Activated gamma-delta T cell (primary cell): ENCODE measurements at places on chromosomes 16 and 17.

- DNase-seq, result no peak
Measured at GRCh38 chr17:1724869-1725641, 551 bp downstream of the WDR81 start.

- DNase-seq, result no peak
Measured at GRCh38 chr17:19610311-19610710, 38.2 kb upstream of the ALDH3A2 start.

- no peak for DNase-seq
Measured at GRCh38 chr16:11078812-11079459, 134.6 kb downstream of the CLEC16A start.

- DNase-seq, result no peak
Measured at GRCh38 chr17:76593959-76594358, 8.3 kb upstream of the ST6GALNAC2 start.

GRCh38 chr16:89815639-89816348 lies 653 bp downstream of the FANCA start:
- DNase-seq, result no peak

DNA sequence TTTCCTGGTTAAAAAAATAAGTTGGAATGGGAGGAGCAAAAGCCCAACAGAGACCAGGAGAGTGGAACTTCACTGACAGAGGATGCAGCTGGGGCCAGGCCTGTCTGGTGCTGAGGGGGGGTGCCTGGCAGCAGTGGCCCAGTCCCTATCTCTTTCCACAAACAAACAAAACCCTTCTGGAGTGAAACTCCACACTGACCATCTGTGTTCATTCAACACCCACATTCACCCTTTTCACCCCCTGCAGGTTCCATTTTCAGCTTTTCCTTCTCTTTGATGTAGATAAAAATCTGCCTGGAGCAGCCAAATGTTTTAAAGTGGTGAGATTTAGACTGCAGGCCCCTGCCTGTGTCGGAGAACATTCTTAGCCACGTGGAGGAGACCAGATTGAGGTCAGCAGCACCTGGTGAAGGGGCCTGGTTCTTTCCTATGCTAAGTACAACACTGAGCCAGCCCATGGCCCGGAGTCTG lies 161.4 kb upstream of the CDH11 start:
- no peak for DNase-seq

GRCh38 chr16:29678691-29679267 lies at the start of gene QPRT:
QPRT (plus strand) TSS chr16:29679180; CDS start chr16:29679198, 18 bp downstream.
- no peak for DNase-seq

DNA sequence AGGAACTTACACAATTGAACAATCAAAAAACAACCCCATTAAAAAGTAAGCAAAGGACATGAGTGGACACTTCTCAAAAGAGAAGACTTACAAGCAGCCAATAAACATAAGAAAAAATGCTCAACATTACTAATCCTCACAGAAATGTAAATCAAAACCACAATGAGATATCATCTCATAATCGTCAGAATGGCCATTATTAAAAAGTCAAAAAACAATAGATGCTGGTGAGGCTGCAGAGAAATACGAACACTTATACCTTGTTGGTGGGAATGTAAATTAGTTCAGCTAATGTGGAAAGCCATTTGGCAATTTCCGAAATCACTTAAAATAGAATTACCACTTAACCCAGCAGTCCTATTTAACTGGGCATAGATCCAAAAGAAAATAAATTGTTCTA lies 301.9 kb upstream of the KCNJ16 start:
- DNase-seq, result no peak

- no peak for DNase-seq
Measured at GRCh38 chr16:17590711-17591654, 120.2 kb upstream of the XYLT1 start.

- DNase-seq, result no peak
Measured at GRCh38 chr16:19940195-19940594, 55.5 kb upstream of the GPRC5B start.

DNA sequence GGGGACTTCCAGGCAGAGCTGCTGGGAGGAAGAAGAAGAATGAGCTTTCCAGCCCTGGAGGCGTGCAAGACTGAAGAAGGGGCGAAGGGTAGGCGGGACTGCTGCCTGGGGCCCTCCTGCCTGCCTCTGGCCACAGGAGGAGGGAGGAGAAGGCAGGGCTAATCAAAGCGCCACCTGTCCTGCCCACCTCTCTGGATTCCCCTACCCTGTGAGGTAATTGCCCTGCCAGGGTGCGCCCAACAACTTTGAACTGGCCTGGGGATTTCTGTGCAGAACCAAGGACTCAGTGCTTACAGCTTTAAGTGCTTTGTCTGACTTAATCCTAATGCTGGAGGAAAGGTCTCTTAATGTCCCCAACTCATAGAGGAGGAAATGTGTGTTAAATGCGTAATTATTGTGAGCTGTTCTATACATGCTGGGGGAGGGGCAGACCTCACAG lies at the start of gene NOXO1:
Gene NOXO1 (minus strand): TSS at position 72 of the 439 bp plus-strand sequence. CDS start 290 bp downstream, outside the sequence.
- DNase-seq, result no peak

GRCh38 chr17:8186787-8187516 lies 3.0 kb downstream of the BORCS6 start:
- peak; percentile 28 for DNase-seq

DNA sequence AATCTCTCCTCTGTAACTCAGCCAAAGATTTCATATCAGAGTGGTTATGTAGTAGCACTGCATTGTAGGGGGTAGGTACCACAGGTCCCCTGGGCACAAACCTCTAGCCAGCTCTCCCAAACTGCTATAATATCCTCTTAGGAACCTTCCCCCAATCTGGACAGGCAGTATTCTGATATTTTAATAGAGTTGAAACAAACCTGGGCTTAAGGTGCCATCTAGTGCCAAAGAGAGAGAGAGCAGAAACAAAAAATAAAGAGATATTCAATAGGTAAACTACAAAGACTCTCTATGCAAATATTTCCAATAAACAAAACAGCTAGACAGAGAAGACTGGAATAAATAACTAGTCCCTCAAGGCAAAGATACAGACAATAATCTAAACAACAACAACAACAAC lies 1070.0 kb downstream of the CDH11 start:
- DNase-seq, result no peak

DNA sequence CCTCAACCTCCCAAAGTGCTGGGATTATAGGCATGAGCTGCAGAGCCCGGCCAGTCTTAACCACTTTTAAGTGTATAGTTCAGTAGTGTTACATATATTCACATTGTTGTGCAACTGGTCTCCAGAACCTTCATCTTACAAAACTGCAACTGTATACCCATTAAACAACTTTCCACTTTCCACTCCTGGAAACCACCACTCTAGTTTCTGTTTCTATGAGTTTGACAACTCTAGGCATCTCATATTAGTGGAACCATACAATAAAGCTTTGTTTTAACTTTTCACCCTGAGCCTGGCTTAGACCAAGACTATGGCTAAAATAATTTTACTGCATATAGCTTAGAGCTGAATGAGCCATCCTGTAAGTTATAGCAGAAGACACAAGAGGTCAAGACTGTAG lies 108.0 kb upstream of the GOT2 start:
- no peak for DNase-seq

DNA sequence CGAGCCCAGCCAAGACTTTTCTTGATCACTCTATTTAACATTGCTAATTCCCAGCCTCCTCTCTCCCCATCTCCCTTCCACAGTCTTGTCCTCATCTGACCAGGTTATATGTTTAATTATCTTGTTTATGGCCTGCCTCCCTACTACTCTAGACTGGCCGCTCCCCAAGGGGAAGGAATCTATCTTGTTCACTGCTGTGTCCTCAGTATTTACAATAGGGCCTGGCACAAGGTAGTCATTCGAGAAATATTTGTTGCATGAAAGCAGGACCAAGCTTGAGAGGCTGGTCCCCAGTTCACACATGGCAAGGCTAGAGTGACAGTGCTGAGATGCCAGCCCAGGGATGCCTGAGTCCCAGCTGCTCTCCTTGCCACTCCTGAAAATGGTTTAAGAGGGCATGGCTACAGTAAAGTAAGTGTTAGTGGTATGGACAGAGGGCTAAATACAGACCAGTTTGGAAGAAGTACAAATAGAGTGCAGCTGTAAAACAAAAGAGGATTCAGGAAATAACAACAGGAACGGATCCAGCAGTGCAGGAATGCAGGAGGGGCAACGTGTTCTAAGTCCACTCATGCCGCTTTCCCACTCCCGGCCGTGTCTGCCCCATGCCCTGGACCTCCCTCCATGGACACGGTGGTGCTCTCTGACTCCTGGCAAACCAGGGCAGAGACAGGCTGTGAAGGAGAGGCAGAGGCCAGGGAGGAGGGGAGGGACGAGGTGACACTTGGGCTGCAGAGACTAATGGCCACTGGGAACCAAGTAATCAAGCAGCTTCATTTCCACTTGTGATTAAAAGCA lies 65.6 kb downstream of the TOM1L2 start:
- DNase-seq, result no peak

- DNase-seq, result no peak
Measured at GRCh38 chr16:55735120-55735781, 79.5 kb downstream of the SLC6A2 start.

DNA sequence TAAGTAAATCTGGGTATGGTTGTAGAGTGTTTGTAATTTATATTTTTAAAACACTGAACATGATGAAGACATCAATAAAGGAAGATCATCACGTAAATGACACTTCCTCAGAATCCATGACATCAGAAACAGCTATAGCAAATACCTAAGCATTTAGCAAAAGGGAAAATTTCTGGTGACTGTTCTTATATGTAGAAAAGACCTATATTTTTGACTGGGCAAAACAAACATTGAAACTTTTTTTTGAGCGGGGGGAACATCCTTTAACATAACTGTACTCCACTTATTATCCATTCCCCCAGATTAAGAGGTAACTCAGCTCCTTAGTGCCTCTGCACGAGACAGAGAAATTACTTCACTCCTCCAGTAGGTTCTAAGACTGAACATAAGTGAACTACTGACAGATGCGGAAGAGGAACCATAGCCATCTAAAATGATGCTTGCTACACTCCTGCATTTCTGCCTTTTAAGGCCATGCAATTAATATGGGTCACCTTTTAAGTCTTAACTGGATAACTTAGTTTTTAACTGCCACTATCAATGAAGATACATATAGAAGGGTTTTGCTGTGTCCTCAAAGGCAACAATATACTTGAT lies 9.4 kb downstream of the CRYBA1 start:
- no peak for DNase-seq

GRCh38 chr17:74455025-74455545 lies 11.3 kb upstream of the CD300A start:
- DNase-seq, result no peak

GRCh38 chr17:8534498-8535188 lies 95.9 kb downstream of the MYH10 start:
- DNase-seq, result no peak

DNA sequence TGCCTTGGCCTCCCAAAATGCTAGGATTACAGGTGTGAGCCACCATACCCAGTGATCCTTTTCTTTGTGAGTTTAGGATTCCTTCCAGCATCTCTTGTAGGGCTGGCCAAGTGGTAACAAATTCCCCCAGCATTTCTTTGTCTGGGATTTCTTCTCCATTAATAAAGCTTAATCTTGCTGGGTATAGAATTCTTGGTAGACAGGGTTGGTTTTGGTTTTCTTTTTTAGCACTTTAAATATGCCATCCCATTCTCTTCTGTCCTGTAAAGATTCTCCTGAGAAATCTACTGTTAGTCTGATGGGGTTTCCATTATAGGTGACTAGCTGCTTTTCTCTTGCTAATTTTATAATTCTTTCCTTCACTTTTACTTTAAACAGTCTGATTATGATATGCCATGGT lies 173.0 kb upstream of the TOM1L1 start:
- DNase-seq, result no peak

- DNase-seq, result no peak
Measured at GRCh38 chr17:9977180-9977575, 72.1 kb upstream of the RCVRN start.

DNA sequence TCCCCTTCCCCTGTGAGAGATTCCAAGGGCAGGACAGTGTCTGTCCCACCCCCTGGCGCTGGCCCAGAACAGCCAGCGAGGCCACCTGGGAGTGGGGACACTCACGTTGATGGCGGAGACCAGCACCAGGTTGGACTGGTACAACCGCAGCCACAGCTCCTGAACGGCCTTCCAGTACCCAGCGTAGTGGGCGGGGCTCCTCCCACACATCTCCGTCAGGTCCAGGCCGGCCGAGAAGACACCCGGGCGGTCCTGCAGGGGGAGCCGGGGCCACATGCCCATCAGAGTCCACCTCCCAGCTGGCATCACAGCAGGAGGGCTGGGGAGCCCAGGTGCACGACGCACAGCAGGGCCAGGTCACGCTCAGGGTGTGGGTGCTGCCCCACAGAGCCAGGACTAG lies 7.1 kb downstream of the ECI1 start:
- no peak for DNase-seq

GRCh38 chr17:42536048-42536371 lies at the start of gene NAGLU:
NAGLU (plus strand) TSS chr17:42536241; CDS start chr17:42536273, 32 bp downstream.
- peak; percentile 76 for DNase-seq

DNA sequence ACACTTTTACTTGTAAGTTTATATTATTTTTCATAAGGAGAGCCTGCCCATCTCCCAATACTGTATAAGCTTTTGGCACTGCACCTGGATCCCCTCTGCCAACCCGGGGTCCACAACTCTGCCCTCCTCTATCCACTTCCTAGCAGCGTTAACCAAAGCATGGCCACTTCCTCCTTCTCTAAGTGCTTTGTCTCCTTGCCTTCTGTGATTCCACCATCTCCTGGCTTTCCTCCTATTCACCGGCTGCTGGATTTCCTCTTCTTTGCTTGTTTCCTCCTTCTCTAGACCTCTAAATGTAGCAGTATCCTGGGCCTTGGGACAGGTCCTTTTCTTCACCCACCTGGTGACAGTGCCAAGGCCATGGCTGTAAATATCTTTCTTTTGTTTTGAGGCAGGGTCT lies 20.0 kb upstream of the WFIKKN2 start:
- no peak for DNase-seq

- no peak for DNase-seq
Measured at GRCh38 chr17:48620461-48621139, 5.5 kb upstream of the HOXB8 start.

- DNase-seq, result no peak
Measured at GRCh38 chr17:77320044-77320440, 179.3 kb downstream of the SEC14L1 start.

- no peak for DNase-seq
Measured at GRCh38 chr17:19940722-19941464, 36.7 kb downstream of the AKAP10 start.

- DNase-seq, result no peak
Measured at GRCh38 chr17:40606548-40607353, 40.9 kb downstream of the SMARCE1 start.

- peak; percentile 44 for DNase-seq
Measured at GRCh38 chr17:47253541-47254402, at the start of gene ITGB3. ITGB3 (plus strand) TSS chr17:47253827; CDS start chr17:47253862, 35 bp downstream.

- DNase-seq, result no peak
Measured at GRCh38 chr16:68019167-68019680, 3.5 kb upstream of the DPEP2NB start.

DNA sequence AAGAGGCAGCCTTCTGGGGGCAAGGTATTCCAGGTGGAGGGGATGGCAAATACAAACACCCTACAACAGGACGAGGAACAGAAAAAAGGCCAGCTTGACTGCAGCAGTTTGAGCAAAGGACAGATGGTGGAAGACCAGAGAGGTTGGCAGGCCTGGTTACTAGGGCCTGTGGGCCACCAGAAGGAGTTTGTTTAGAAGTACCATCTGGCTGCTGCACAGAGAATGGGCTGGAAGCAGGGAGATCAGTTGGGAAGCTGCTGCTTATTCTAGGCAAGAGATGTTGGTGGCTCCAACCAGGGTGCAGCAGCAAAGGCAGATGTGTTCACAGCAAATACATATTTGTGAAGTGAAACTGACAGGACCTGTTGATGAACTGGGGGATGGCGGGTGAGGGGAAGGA lies 2.9 kb upstream of the YPEL2 start:
- DNase-seq, result no peak

- DNase-seq, result no peak
Measured at GRCh38 chr17:79463421-79464317, 147.2 kb downstream of the RBFOX3 start.

GRCh38 chr17:29760279-29761039 lies 137.7 kb upstream of the CORO6 start:
- DNase-seq, result no peak

GRCh38 chr16:89221604-89222003 lies 4.1 kb downstream of the ZNF778 start:
- no peak for DNase-seq
